CD4-positive, alpha-beta T cell treated with Interferon alpha-2 for 1 hour (primary cell): ENCODE measurements at places on chromosomes 6 and 20.

GRCh38 chr6:12973386-12973785, 256.8 kb downstream of the PHACTR1 start:
- DNase-seq, result no peak

DNA sequence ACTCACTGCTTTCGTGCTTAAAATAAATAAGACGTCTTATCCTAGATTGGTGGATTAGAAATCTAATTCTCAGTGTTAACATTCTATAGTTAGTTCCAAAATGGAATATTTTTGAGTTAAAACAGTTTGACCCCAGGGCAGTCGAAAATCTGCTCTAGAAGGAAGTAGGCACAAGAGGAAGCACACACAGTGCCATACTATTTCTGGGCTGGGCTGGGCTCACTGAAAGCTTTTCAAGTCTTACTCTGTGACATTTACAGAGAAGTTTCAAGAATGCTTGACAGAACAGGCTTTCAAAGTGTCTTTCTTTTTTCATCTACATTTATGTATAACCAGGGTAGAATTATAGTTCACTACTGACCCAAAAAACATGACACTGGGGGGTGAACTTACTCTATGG, 209.8 kb downstream of the SOD2 start:
- DNase-seq, result no peak

- no peak for DNase-seq
Measured at GRCh38 chr20:10916312-10916711, 242.5 kb upstream of the JAG1 start.

- DNase-seq, result no peak
Measured at GRCh38 chr6:74550821-74551220, 655.0 kb downstream of the COL12A1 start.

GRCh38 chr20:33516882-33517281, 27.0 kb downstream of the CBFA2T2 start:
- no peak for DNase-seq

- no peak for DNase-seq
Measured at GRCh38 chr6:170192905-170193304, 98.0 kb downstream of the DLL1 start.

DNA sequence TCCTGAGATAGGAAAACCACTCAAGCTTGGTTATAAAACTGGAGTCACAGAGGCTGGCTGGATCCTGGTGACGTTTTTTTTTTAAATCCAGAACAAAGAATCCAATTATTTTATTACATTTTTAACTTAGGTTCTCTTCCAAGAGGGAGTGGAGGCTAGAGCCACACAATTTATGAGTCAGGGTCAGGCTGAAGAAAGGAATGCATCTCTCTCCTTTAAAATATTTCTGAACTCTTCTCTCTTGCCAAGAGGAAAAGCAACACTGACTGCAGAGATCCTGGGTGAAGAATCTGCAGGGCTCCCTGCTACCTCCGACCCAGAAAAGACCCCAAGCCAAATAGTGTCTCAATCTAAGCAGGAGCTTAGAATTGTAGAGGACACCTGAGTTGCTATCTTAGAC, 88.5 kb upstream of the SSTR4 start:
- DNase-seq, result no peak

DNA sequence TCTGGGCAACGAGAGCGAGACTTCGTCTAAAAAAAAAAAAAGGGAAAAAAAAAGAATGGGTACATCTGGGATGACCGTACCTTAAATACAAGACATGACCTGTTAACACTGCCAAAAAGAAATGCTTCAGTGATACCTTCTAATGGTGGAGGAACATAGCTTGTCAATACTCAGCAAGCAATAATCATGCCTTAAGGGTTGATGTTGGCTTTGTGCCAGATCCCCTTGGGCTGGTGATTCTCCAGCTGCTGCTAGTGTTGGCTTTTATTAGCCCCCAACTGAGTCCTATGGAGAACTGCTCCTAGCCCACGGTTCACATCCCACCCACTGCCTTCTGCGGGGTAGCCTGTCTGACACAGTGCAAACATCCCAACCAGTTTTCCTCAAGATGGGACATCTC, 134.9 kb downstream of the PLCB1 start:
- no peak for DNase-seq

GRCh38 chr6:33160728-33161344, 31.4 kb downstream of the COL11A2 start:
- DNase-seq, result no peak

DNA sequence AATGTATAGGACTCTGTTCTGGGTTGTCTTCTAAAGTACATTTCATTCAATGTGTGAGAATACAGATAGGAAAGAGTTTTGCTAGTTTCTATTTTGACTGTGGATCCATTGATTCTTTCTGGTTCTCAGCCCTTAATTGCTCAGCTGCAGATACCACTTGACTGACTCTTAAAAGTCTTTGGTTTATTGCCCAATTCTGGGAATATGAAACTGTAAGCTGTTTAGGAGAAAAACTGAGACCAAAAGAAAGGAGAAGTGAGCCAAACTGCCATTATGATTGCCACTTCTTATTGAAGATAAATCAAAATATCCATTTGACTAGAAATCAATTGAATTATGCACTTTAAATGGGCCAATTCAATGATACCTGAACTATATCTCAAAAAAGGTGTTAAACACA, 211.4 kb downstream of the ESR1 start:
- DNase-seq, result no peak

DNA sequence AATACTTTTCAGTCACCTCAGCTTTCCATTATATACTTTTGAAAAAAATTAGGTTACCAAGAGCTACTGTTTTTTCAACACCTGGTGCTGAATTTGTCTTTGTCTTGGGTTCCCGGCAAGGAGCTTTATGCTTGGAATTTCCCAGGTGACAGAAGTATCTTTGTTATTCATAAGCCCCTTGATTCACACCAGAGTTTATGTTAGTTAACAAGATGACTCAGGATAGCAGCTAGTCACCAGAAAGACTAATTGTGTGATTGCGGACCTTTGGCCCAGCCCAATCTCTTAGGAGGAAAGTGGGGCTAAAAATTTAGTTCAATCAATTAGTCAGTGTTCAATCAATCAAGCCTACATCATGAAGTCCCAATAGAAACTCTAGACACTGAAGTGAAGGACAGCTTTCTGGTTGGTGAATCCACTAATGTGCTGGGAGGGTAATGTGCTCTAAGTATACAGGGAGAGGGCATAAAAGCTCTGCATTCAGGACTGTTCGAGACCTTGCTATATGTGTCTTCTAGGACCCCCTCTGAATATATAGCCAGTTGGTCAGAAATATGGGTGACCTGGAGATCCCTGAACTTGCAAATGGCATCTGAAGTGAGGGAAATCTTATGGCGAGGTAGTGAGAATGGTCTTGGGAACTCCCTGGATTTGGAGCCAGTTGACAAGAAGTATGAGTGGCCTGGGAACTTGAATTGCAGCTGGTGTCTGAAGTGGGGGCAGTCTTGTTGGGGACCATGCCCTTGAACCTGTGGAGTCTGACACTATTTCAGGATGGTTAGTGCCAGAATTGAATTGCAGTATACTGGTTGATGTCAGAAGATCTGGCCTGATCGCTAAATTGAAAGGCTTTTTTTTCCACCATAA, 16.2 kb downstream of the TMEM30A start:
- no peak for DNase-seq

- no peak for DNase-seq
Measured at GRCh38 chr6:159759645-159760044, 2.2 kb upstream of the ACAT2 start.

- DNase-seq, result no peak
Measured at GRCh38 chr20:42309050-42309449, 690.9 kb upstream of the CHD6 start.

GRCh38 chr20:13098720-13099355, 90.1 kb downstream of the SPTLC3 start:
- DNase-seq, result no peak

DNA sequence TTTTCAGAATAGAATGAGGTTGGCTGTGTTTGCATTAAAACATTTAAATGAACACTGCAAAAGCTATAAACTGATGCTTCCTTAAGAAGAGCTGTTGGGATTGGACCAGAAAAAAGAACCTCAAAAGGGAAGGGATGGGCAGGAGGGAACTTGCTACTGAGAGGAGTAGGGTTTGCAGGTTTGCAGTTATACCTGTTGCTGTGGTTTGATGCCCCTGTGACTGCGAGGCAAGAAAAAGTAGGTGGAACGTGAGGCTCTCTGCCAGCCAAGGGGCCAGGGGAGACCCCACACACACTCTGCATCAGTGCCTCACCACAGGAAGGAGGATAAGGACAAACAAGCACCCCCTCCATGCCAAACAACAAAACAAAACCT, 197.2 kb downstream of the BCAS1 start:
- no peak for DNase-seq

DNA sequence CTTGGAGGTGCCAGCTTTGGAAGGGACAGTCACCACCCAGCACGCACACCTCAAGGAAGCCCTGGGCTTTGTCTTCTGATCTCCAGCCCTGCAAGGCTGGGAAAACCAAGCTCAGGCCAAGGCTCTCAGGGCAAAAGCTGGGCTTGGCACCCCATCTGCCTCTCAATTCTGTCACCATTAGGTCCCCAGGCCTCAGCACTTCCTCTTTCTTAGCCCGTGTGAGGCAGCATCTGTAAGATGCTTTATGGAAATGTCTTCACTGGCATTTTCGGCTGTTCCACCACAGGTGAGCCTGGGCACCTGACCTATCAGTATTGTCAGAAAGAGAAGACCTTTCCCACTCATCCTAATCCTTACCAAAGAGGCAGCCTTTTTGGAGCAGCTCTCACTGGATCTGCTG, 24.6 kb downstream of the GMEB2 start:
- no peak for DNase-seq

DNA sequence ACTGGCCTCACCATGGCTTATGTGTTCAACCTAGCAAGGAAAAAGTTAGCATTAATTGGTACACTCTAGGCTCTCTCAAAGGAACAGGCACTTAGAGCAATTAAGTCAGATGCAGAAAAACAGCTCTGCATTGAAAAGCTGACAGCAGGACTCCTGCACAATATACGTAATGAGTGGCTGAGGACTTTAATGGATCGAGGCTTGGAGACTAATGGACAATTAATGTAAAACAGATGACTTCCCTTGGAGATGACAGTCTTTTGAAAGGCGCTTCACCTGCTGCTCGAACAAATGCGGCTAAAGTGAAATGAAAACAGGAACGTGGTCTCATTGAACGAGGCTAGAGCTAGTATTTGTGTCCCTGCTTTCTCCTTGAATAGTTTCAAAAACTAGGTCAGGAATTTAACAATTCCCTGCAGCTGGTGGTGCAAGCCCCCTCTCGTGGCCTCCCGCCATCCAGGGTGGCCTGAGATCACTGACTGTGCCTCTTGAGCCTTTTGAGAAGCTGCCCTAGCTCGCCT, 137.1 kb downstream of the ELOVL4 start:
- no peak for DNase-seq

DNA sequence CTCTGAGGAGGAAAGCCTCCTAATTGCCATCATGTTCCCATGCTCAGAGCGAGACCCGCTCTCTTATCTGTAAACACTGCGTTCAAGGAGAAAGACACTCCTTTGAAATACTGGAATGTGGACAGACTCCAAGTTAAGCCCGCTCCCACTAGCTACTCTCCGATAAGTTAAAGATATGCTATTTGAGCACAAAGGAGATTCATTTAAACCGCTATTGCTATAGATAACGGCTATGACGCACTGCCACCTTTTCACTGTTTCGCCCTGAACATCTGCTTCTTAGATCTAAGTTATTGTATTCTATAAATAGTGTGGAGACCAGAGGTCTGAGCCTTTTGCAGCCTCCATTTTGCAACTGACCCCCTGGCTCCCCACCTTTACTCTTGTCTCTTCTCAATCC, 82.3 kb downstream of the GPX5 start:
- DNase-seq, result no peak

- DNase-seq, result no peak
Measured at GRCh38 chr20:6819599-6819998, 52.1 kb downstream of the BMP2 start.

GRCh38 chr20:37837924-37838323, 65.0 kb upstream of the VSTM2L start:
- DNase-seq, result no peak

DNA sequence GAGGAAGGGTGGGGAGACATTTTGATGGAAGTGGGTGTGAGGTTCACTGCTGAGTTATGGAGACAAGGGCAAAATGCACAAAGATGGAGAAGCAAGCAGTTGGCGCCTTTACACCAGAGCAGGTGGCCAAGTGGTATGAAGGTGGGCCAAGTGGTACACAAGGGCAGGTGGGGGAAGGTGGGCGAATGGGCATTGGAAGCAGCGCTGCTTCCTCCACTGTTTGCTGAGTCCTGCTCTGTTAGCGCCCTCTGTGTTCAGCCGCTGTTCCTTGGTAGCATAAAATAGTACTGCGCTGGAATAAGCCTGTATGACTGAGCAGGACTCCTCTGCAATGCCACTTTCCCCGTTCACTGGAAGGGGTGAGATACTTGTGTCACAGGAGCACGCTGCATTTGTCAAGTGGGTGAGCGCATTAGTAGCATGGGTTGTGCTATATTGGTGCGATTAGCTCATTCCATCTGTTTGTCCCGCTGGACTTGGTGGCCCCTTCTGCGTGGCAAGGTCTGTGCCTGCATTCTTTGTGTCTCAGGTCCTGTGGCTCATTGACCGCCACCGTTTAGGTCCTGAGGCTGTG, 116.4 kb downstream of the TOX2 start:
- DNase-seq, result no peak

DNA sequence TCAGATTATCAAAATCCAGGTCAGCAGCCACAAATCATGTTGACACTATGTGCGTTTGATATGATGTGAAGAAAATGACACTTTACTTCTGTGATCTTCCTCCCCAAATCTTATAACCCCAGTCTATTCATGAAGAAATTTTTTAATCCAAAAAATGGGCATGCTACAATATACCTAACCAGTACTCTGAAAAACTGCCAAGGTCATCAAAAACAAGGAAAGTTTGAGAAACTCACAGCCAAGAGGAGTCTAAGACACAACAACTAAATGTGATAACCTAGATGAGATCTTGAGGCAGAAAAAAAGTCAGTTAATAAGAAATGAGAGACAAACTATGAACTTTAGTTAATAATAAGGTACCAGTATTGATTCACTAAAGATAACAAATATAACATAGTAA, 200.6 kb upstream of the IRAK1BP1 start:
- DNase-seq, result no peak

DNA sequence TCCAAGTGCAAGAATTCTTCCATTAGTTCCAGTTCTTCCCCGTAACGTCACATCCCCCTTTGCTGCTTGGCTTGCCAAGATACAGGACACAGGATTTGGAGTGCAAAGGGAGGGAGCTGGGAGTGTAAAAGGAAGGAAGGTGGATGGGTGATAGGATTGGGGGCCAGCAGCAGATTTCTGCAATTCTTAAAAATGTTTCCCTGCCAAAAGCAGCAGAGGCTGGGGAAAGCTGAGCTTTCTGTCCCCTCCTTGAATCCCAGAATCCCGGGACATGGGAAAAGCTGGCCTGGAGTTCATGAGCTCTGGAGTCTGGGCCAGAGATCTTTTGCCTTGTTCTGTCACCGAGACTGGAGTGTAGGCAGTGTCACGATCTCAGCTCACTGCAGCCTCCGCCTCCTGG, 60.0 kb upstream of the EPB41L1 start:
- DNase-seq, result no peak

DNA sequence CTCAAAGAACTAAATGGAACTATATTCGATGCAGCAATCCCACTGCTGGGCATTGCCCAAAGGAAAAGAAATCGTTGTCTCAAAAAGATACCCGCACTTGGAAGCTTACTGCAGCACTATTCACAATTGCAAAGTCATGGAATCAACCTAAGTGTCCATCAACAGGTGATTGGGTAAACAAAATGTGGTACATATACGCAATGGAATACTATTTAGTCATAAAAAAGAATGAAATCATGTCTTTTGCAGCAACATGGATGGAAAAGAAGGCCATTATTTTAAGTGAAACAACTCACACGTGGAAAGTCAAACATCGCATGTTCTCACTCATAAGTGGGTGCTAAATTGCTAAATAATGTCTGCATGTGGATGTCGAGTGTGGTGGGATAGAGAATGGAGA, 70.9 kb upstream of the MPC1 start:
- DNase-seq, result no peak

GRCh38 chr6:16278048-16278724, 39.8 kb downstream of the GMPR start:
- no peak for DNase-seq
